Stimulated activated CD8-positive, alpha-beta memory T cell treated with anti-CD3 and anti-CD28 coated beads, Interleukin-15, amount 100 ng/mL, for 1 hour (primary cell): ENCODE measurements at places on chromosomes 2 and 18.
A peak's percentile ranks its signal among the peaks of the same experiment; 100 is the strongest.

- no peak for DNase-seq
These were observed 141.3 kb downstream of the AFF3 start for GRCh38 chr2:100000915-100001707.

- no peak for DNase-seq
These were observed 8.7 kb upstream of the ERMN start for GRCh38 chr2:157334335-157334734.

- no peak for DNase-seq
These were observed 160.3 kb downstream of the TMEM18 start for GRCh38 chr2:516944-517343.

GRCh38 chr2:195606179-195606578 lies 50.8 kb upstream of the SLC39A10 start:
- no peak for DNase-seq

GRCh38 chr2:190634381-190634780 lies 14.5 kb upstream of the NAB1 start:
- DNase-seq = no peak

- DNase-seq = no peak
These were observed 43.7 kb upstream of the FZD5 start for GRCh38 chr2:207813221-207813916.

DNA sequence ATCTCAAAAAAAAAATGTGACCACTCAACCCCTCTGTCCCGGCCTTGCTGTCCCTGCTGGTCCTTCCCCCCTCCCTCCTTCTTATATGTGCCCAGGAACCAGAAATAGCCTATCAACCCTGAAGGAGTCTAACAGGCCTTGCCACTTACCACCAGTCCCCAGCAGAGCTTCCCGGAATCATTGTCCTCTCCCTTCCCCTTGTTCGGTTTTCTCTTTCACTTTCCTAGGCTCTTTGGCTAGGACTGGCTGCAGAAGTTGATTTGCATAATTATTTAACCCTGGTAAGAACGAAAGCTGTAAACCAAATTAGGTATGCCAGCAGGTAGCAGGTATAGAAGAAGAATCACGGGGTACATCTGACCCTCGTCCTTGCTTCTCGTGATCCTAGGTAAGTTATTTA lies 72.6 kb upstream of the ZNF532 start:
- no peak for DNase-seq

GRCh38 chr2:20838016-20838415 lies 15.1 kb upstream of the LDAH start:
- no peak for DNase-seq

DNA sequence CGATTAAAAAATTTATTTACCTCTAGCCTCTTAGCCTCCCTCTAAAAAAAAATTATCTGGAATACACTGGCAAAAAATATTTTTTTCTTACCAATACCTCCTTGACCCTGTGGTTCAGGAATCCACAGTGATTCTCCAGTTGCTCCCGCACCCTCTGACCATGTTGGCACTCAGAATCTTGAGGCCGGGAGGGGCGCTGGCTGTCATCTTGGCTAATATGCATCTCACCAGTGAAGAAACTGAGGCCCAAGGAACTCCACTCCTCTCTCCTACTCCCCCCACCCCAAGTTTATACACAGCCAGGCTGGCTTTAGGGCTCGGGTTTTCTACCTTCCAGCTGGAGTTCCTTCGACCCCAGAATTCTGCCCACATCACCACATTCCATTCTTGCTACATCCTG lies 97.8 kb upstream of the THOC1 start:
- no peak for DNase-seq

- DNase-seq = no peak
These were observed 164.8 kb downstream of the WDR7 start for GRCh38 chr18:56815926-56816325.

DNA sequence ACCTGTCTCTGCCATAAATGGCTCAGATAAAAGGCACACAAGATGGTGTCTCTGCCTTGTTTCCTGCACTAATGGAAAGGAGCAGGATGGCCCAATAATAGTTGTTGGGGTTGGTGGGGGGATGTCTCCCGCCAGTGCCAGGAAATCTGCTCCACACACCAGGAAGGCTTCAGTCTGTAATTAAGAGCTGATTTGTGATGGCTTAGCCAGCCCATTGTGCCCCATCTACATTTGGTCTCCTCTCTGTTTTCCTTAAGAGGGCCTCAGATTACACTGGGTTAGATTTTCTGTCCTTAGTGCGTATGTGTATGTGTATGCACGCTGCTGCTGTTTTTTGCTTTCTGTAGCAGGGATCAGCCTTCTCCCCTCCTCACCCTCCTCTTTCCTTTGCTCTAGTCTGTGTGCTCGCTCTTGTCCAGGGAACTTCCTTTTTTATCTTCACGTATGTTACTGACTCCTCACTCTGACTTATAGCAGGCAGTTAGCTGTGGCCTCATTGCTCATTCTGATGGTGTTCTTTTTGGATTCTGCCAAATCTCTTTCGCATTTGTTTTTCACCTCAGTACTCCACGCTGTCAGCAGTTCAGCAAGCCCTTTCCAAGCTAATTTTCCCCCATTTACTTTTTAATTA lies 33.4 kb upstream of the MGAT5 start:
- no peak for DNase-seq

GRCh38 chr2:73176881-73177644 lies 25.3 kb upstream of the NOTO start:
- peak; percentile 84 for DNase-seq

- no peak for DNase-seq
These were observed 385.9 kb upstream of the CYRIA start for GRCh38 chr2:17051538-17051937.

DNA sequence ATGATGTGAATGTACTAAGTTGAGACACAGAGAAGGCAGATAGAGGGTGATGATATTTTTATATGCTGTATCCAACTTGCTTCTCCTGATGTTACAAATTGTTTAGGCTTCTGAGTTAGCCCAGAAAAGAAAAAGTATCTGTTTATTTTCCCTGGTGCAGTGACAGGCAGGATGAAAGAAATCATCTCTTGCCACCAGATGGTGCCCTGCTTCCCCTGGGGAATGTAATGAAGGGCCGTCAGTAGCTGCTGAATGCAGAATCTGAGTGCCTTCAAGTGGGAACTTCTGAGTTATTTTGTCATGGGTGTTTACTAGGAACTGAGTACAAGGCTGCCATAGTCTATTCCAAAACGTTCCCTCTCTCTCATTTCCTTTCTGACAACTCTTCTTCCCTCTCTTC lies 525.6 kb downstream of the MBD2 start:
- no peak for DNase-seq

GRCh38 chr2:60140185-60140584 lies 413.3 kb downstream of the BCL11A start:
- DNase-seq = no peak

DNA sequence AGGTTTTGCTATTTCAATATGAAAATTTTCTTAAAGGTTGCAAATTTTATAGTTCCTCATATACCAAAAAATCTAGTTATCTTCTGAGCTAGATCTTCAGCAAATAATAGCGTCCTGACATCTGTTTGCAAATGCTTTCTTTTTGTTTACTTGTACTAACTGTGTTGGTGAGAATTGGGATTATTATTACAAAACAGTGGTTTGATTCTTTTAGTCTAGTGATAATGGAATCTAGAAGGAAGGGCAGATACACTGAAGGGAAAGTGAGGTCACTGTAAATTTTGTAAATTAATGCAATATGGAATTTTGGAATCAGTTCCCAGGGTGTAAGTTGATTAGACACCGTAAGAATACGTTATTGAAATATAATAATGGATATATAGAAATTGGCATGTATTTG lies 36.2 kb upstream of the NT5C1B start:
- no peak for DNase-seq

GRCh38 chr2:153068915-153069314 lies 350.5 kb downstream of the ARL6IP6 start:
- no peak for DNase-seq

GRCh38 chr18:54720620-54721019 lies 107.7 kb upstream of the RAB27B start:
- DNase-seq = no peak

- DNase-seq = peak; percentile 79
These were observed at the start of gene MRPS5 for GRCh38 chr2:95121407-95122196. Gene MRPS5 (minus strand): TSS chr2:95121808. CDS start chr2:95121791, 17 bp downstream.

DNA sequence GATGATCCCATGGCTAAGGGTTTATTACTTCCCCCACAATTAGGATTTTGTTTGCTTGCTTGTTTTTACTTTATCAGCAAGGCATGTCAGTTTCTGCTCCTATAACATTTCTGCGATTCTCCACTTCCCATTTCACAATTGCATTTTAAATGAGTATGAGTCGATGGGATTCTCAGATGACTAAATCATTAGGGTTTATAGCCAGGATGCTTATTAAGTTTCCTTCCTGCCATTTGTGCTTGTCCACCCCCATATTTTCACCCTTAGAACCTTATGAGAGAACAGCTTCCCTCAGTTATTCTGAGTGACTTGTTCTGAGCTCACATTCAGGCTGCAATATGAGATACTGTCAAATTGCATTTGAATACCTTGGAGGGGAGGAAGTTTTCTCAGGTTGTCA lies 37.9 kb upstream of the C1GALT1C1L start:
- DNase-seq = no peak

- DNase-seq = no peak
These were observed 227.2 kb upstream of the CRIM1 start for GRCh38 chr2:36128359-36128758.

DNA sequence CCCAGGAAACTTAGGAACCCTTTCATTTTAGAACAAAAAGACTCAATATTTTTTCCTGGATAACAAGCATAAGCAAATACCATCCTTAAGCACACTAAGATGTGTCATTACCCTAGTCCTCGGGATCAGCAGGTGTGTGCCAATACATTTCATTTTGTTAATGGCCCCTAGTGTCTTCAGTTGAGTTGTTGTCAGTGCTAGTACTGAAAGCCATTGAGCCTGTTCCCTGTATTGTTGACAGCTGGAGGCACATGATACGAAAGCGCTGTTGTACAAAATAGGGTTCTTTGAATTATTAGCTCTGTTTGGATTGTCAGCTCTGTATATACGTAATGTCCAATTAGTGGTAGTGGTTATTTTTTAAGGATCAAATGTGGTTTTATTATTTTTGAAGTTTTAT lies 29.5 kb downstream of the VAPA start:
- no peak for DNase-seq

DNA sequence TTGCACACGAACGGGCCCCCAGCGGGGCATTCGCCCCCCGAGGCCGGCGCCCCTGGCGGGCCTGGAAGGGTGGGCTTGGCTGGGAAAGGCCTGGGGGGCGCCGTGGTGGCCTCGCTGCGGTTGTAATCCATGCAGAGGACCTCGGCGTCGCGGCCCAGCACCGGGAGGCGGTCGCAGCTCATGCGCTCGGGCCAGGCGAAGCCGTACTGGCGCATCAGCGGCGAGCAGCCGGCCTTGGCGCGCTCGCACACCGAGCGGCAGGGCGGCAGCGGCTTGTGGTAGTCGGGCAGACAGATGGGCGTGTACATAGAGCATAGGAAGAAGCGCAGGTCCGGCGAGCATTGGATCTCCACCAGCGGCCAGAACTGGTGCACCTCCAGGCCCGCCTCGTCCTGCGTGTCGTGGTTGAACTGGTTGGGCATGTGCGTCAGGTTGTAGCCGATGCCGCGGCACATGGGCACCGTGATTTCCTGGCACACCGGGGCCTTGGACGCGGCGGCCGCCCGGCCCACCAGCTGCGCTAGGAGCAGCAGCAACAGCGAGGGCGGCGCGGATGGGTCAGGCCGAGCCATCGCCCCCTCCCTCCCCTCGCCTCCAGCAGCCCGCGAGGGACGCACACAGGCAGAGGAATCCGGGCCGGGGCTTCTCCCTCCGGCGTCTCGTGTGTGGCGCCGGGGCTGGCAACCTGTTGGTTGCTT lies 1.4 kb downstream of the FZD5 start:
- DNase-seq = no peak

DNA sequence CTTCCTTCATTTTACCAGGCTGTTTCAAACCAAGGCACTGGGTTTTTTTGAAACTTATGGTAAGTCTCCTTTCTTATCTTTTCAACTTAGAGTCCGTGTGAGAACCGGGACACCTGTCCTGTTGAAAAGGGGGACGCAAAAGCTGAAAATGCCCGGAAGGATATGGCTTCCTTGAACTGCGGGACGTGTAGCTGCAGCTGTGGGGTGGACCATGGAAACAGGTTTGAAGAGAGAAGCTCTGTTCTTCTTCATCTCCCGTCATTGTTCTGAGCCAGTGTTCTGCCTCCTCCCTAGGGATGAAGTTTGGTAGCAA lies 29.5 kb upstream of the DNAJC27 start:
- DNase-seq = no peak

- DNase-seq = no peak
These were observed 24.0 kb downstream of the ARMC9 start for GRCh38 chr2:231222318-231223000.

GRCh38 chr2:161104054-161104553 lies 56.1 kb upstream of the TANK start:
- DNase-seq = no peak

GRCh38 chr2:46872902-46873603 lies 42.6 kb downstream of the MCFD2 start:
- no peak for DNase-seq

GRCh38 chr18:9539283-9539682 lies 64.0 kb downstream of the RALBP1 start:
- no peak for DNase-seq

- no peak for DNase-seq
These were observed 49.8 kb downstream of the RAMP1 start for GRCh38 chr2:237909075-237909695.

- no peak for DNase-seq
These were observed 104.5 kb downstream of the TWIST2 start for GRCh38 chr2:238952261-238952919.

DNA sequence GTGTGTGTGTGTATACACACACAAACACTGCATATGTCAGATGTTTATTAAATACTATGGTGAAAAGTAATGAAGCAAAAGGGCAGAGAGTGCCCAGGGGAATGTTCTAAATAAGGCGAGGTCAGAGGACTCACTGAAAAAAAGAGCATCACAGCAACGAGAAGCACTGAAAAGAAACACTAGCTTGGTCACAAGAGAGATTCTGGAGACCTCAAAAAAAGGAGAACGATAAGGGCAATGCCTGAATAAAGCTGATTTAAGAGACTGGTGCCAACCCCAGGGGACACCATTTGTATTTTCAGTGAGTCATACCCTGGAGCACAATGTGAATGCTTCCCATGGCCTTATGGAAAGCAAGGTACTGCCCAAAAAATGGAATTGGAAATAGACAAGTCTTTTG lies 14.5 kb downstream of the SLC40A1 start:
- no peak for DNase-seq

GRCh38 chr18:23856466-23857163 lies 157.9 kb upstream of the TTC39C start:
- DNase-seq = no peak

DNA sequence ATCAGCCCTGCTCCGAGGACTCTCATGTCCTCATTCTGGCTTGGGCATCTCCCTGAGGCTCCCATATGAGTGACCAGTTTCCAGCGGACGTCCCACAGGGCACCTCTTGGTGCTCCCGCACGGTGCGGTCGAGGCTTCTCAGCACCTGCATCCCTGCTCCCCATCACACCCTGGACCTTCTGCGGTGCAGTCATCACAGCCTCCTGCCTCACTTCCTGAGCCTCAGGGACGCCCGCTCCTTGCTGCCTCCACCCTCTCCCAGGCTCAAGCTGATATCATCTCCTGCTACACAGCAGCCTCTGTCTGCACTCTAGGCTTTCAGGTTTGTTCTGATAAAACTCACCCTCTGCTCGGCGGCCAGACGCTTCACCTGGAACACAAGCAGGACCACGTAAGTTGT lies 185.0 kb downstream of the TMEM18 start:
- DNase-seq = no peak
